ENCODE measurements at places on chromosomes 13 and 19. TPM values are rescaled to one million over a fixed set of nuclear protein-coding genes. Genes with fewer than 3 reads are reported as not detected.

The ZNF726 gene
- total RNA-seq, result 19.1 TPM

The ZNF284 gene
- total RNA-seq, result 1.9 TPM

The ZNF554 gene
- total RNA-seq, result 1.5 TPM

The TMIGD2 gene
- total RNA-seq, result 13.6 TPM

The ERICH4 gene
- total RNA-seq, result not detected

The PGLYRP1 gene
- total RNA-seq, result not detected

The IL27RA gene
- 46.5 TPM for total RNA-seq

The RNASEH2A gene
- total RNA-seq, result 44.1 TPM

The C13orf42 gene
- not detected for total RNA-seq

The ZSCAN1 gene
- not detected for total RNA-seq

The CGB1 gene
- not detected for total RNA-seq

The SH3GL1 gene
- total RNA-seq, result 53.1 TPM

The SLAIN1 gene
- 32.0 TPM for total RNA-seq

The FCAR gene
- total RNA-seq, result not detected

The NCCRP1 gene
- not detected for total RNA-seq

The TMPRSS9 gene
- total RNA-seq, result not detected

The ZNF583 gene
- 1.6 TPM for total RNA-seq

The ITGBL1 gene
- total RNA-seq, result not detected

The TEX101 gene
- not detected for total RNA-seq

The GJB2 gene
- 0.83 TPM for total RNA-seq

The SYT5 gene
- total RNA-seq, result not detected

The ZNF90 gene
- total RNA-seq, result 21.9 TPM

The HAUS8 gene
- 40.7 TPM for total RNA-seq

The CYP4F8 gene
- total RNA-seq, result not detected

The UPK1A gene
- 2.2 TPM for total RNA-seq

The FXYD5 gene
- total RNA-seq, result 241 TPM

The AP3D1 gene
- 73.7 TPM for total RNA-seq

The SLC46A3 gene
- total RNA-seq, result 3.4 TPM

The FXYD7 gene
- total RNA-seq, result 0.38 TPM

The KLK15 gene
- not detected for total RNA-seq
